ENCODE measurements at places on chromosomes 11 and 22.

GRCh38 chr11:121129362-121130340, 28.6 kb downstream of the TECTA start:
- no peak for DNase-seq

DNA sequence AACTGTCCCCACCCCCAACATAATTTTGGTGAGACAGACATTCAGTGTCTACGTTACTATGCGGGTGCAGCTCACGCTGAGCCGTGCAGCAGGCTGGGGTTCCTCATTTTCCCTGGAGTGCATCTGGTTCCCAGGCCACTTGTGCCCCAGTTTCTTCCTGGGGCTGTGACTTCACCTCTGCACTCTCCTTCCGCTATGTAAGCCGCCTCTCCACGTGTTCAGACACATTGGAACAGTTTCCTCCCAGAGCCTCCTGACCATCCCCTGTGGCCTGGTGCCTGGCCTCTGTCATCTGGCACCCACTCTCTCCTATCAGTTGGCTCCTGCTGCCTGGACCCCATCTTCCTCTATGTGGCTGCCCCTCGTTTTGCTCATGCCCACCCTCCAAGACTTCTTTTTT, 46.2 kb upstream of the A4GALT start:
- no peak for DNase-seq

DNA sequence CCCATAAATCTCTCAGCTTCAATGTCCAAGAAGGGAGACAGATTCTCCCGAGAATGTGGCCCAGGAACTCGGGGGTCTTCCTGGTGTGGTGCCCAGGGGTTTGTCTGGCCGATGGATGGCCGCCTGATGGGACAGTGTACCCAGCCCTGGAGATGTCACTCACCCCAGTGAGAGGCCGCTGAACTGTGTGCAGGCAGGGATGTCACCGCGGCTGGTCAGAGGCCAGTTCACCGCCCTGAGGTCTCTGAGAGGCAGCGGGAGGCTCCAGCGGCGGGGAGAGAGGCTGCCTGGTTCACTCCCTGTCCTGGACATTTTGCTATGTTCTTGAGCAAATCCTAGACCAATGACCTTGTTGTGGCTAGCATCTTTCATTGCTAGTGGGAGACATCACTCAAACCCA, 1349.5 kb downstream of the BRD1 start:
- DNase-seq, result no peak

GRCh38 chr11:81772166-81772565, 961.5 kb downstream of the FAM181B start:
- no peak for DNase-seq

DNA sequence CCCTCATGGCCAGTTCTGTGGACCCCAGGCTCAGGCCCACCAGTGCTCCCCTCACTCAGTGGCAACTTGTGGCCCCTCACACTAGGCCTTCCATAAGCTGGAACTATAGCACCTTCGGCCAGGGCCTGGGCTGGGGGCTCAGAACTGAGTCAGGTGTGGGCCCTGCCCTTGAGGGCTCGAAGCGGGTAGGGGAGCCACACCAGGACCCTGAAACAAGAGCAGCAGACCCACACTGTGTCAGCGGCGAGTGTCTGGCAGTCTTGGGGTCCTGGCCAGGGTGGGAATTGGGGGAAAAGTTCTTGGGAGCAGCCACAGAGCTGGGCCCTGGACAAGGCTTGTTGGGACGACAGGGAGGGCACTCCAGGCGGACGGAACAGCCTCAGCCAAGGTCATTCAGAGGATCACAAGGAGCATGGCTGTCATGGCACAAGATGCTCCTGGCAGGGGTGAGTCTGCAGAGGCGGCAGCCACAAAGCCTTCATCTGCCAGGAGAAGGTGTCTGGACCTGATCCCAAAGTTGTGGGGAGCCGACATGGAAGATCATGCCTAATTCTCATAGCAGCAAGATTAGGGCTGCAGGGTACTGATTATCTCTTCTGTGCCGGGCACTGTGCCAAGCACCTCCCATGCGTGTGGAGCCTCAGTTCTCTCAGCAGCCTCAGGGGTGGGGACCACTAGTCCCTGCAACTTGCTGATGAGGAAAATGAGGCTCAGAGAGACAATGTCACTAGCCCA, 50.7 kb downstream of the SHISAL1 start:
- no peak for DNase-seq

DNA sequence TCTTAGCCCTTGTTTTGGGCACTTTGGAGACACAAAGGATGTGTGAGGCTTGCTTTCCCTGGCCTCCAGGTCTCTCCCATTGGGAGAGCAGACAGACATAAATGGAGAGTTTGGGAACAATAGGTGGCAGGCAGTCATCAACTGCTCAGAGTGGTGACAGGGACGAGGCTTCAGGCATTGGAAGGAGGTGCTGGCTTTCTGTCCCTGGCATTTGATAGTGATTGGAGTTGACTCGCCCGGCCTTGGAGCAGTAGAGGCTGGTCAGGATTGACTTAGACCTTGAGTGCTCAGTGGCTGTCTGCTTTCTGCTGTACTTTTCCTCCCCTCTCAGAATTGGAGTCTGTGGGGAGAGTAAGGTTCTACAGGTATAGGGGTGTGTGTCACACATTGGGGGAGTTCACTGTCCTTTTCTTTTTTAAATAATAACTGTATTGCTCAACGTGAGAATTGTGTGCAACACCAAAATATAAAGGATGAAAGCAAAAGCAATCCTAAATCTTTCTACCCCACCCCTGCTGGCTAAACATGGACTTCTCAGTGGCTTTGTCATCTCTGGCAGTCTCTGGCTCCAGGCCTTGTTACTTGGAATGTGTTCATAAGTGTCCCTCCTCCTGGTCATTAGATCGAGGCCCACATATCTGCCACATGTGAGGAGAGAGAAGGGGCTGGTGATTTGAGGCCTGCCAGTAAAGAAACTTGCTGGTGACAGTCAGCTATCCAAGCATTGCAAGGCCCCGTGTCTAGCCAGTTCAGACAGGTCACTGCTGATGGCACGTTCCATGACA, 21.1 kb downstream of the SHISA8 start:
- DNase-seq, result no peak

GRCh38 chr11:2211113-2211971, 39.7 kb upstream of the TH start:
- DNase-seq, result no peak

Measured in foreskin melanocyte (primary cell).